ENCODE measurements at places on chromosomes 11 and 22.

DNA sequence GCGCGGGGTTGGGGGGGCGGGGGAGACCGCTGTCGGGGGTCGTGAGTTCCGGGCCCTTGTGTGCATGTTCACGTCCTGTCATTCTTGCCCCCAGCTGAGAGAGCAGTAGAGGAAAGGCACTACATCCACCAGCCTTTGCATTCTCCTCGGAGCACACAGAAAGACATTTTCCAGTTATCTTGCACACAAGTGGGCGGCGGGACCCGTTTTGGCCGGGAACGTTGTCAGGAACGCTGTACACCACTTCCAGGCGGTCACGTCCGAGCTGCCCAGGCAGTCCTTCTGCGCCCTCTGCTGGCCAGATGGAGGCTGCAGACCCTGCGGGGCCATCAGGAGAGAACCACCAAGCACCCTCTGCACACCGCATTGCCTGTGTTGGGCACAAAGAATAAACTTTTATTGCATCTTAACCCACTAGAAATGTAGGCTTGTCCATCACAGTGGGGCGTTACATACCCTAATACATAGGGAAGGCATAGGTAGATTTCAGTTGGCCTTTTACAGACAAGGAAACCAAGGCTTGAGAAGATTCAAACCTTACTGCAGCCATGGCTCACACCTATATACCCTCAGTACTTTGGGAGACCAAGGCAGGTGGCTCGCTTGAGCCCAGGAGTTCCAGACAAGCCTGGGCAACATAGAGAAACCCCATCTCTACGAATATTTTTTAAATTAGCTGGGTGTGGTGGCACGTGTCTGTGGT is 2.8 kb upstream of the CDKN1C start:
- peak; percentile 96 for DNase-seq

GRCh38 chr22:32699686-32700085 is 101.8 kb upstream of the TIMP3 start:
- no peak for DNase-seq

GRCh38 chr11:12329169-12329568 is 48.2 kb upstream of the PARVA start:
- DNase-seq: no peak

DNA sequence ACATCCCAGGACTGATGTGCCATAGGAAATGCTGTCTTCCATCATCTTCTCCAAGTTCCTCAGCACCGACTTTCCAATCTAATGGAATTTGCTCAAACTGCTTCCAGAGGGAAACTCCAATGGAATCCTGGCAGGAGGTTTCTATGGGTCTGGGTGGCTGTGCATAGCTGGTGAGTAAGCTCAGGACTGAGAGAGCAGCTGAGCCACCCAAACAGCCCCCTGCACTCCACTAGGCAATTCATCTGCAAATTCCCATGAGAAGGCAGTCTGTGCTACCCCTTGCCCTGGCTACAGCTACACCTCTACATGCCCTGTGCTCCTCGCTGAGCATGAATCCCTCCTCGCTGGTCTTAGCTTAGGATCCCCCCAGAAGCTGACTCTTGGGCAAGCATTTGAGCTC is 127.9 kb upstream of the CSNK2A3 start:
- DNase-seq: no peak

DNA sequence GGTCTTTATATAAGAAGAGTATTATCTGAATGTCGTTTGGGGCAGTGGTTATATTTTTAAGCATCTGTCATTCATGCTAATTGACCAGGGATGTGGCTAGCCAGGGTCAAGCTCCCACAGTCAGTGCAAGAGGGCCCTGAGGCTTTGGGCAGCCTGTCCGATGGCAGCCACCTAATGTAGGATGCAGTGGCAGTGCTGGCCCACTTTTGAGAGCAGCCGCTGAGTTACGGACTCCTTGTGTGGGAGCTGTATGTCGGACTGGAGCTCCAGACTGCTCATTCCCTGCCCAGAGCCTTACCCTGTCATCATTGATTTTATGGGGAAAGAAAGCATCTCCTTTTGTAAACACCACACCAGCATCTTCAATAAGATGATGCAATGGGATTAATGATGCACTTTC is 99.5 kb downstream of the SYT9 start:
- DNase-seq: no peak

- DNase-seq: peak; percentile 33
Measured at GRCh38 chr11:130315354-130315970, 745 bp upstream of the ZBTB44 start.

- DNase-seq: no peak
Measured at GRCh38 chr11:65438257-65439151, 15.9 kb downstream of the NEAT1 start.

Measured in kidney (tissue), 22 donors.